ENCODE measurements at places on chromosomes 12 and 14.

DNA sequence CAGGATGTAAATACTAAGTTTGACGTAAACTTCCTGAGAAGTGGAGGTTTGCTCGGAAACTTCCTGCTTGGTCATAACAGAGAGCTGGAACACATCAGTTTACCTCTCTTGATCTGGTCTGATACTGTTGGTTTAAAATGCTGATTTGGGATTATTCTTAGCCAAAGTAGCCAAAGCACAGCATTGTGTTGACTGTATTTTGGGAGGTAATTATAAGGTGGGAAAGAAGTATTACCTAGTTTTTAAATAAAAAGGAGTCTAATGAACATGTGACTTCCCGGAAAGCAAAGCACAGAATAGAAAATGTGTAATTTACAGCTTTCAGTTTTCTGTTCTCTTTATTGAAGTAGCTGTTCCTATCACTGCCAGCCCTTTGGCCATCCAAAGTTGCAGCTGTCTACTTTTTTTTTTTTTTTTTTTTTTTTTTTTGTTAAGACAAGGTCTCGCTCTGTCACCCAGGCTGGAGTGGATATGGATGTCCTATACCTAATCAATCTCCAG is 52.2 kb upstream of the SRP54 start:
- no peak for DNase-seq

DNA sequence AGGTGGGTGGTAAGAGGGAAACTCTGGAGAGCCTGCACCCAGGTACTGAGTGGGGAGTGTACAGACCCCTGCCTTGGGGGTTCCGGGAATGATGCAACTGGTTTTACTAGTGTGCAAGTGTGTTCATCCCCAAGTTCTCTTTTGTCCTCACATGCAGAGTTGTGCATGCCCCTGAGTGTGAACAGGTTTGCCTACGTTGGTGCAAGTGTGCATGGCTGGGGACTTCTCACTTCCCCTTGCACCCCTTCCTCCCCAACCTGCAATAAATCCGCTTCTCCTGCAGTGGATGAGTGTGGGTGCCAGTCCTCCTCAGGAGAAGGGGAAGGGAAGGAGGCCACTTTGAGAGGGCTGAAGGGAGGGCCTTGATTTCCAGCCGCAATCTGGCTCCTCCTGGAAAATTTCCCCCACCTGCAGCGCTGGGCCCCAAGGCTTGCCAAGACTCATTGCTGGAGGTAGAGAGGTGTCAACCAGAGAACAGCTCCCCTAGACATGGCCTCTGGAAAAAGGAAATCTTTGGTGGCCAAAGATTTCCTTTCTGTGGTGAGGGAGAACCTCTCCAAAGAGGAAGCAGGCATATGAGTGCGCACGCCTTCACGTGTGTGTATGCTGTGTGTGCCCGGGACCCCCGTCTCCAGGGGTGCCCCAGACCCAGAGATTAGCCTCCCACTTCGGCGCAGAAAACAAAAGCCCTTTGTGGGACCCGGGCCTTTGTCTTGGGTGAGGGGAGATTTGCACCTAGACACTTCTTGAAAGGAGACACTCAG is 5.5 kb downstream of the AQP2 start:
- no peak for DNase-seq

GRCh38 chr14:25836636-25837035 is 761.2 kb downstream of the NOVA1 start:
- no peak for DNase-seq

GRCh38 chr12:1310653-1311052 is 283.7 kb downstream of the FBXL14 start:
- no peak for DNase-seq

- peak; percentile 93 for DNase-seq
Observed at GRCh38 chr12:49673446-49674317, 33.5 kb downstream of the FMNL3 start.

DNA sequence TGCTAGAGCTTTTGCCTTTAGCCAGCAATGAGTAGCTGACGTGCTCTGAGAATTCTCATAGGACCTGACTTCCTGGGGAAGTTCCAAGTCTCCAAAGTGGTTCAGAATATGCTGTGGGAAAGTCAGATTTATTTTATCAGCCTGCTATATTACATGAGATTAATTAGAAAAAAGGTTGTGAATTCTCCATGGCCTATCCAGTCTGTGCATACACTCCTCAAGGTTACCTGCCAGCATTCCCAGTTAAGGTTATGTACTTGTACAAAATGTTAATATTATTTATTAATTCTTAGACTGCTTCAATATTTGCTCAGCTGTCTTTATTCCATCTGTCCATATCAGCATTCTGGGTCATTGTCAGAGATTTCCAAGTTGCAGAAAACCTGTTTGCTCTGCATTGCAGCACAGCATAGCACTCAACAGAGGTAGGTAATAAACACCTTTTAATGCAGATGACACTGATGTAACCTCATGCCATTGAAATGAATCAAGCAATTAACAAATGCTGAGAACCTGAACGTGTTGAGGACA is 2.7 kb upstream of the SEL1L start:
- no peak for DNase-seq

DNA sequence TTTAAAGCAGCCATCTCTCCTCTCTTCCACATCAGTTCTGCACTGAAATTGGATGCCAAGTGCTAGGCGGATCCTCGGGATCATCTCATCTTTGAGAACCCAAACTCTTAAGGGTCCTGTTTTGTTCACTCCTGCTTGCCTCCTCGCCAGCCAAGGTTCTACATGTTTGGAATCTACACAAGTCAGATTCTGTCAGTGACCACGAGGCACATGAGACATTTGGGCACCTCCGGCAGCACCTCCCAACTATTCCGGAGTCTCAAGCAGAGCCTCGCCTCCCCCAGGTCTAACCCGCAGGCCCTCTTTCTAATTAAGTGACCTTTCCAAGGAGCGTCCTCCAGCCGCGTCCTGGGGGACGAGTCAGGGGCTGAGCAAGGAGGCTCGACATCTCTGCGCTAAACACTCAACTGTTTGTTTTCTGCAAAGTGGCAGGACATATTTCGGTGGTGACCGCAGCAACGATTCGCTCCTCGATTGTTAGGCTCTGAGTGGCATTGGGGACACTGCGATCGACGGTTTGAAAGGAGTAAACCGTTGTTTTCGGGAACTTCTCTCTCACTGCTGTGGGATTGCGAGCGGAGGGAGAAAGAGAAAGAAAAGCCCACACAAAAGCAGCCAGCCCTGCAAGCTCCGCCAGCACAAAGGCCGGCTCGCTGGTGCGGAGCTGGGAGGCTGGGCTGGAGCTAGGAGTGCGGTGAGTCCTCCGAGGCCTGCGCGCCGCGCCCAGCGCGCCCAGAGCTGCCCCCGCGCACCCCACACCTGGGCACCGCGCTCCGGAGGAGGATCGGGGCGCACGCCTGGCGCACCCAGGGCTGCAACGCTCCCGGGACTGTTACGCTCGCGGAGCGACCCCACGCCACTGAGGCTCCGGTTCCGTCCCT is 640 bp downstream of the ARMH4 start:
- DNase-seq, result no peak

DNA sequence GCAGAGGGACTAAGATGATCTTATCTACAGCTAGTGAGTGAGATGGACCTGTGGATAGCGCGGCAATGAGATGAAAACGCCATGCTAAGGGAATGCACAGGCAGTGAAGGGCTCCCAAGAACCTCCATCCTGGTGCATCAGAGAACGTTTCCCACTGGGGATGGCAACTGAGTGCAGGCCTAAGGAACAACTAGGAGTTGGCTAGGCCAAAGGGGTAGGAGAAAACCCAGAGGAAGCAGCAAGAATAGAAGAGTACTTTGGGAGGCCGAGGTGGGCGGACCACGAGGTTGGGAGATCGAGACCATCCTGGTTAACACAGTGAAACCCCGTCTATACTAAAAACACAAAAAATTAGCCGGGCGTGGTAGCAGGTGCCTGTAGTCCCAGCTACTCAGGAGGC is 24.6 kb upstream of the BATF start:
- DNase-seq, result no peak

DNA sequence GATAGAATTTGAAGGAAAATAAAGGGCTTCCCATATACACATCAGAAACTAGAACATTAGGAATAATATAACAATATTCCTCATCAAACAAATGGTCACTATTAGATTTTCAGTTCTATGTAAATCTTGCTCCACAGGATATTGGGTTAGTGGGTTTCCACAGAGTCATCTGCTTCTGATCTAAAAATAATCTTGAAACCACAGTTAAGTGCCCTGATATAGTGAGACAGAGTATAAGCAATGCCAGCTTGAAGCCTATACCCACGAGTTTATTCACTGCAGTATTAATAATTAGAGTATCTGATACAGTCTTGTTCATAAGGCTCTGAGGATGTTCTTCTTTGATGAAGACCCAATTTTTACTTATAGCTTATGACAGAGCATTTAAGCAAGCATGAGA is 74.5 kb upstream of the ATF7IP start:
- no peak for DNase-seq

GRCh38 chr12:66241061-66242043 is 52.3 kb downstream of the IRAK3 start:
- DNase-seq, result peak; percentile 88

DNA sequence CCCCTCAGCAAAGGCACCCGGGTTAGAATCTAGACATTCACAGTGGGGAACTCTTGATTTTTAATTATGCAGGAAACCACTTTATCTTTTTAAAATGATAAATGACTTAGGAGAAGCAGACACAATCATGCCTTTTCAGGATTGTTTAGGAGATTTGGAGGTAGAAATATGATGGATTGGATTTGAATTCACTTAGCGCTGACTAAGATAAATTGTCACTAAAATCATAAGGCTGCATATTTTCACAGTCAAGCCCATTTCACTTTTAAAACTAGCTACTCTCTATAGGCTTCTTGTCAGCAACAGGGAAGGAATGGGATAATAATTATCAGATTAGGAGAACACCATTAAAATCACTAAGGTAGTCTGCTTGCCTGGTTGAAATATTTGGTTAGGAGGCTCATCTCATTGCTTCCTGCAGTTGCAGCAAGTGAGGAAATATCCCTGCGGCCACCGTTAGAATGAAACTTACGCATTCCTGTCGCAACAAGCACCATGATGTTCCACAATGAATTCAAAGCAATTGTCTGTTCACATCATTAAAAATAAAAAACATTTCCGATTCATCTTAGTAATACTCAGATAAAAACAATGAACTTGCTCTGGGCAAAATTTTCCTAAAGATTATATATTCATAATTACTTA is 31.9 kb downstream of the DACT1 start:
- no peak for DNase-seq

DNA sequence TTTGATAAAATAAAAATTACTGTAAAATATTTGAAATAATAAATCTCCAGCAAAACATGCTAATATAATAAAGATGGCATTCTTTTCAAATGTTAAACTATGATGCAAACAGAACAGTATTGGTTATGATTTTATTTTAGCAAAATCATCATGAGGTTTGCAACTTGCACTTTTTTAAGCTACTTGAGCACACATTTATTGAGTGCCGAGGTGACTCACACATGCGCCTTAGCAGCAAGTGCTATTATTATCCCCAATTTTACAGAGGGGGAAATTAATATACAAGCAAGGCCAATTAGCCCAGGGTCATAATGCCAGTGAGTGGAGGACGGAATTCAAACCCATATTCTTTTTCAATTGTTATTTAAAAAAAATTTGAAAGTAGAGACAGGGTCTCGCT is 7.3 kb downstream of the DYRK4 start:
- no peak for DNase-seq

GRCh38 chr14:38110258-38110657 is 97.4 kb upstream of the SSTR1 start:
- DNase-seq, result no peak

DNA sequence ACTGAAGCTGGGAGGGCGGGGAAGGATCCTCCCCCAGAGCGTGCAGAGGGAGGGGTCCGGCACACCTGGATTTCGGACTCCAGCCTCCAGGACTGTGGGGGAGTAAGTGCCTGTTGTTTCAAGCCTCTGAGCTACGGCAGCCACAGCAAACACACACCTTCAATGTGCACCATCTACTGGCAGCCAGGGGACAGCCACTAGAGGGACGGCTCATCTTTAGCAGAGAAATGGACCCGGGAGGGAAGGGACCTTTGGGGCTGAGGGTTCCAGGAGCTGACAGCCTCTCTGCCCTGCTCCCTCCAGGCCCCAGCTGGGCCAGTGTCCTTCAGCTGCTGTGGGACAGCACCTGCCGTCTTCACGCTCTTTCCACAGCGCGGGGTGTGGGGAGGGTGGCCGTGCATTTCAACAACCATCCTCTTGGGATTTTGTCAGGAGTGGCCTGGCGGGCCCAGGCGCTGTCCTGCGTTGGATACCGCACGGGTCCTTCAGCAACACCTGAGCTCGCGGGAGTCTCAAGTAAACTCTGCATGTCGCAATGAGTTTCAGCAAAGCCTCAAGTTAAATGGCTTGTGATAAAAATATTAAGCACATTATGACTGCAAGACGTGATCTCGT is 209.2 kb upstream of the C14orf180 start:
- DNase-seq, result no peak

DNA sequence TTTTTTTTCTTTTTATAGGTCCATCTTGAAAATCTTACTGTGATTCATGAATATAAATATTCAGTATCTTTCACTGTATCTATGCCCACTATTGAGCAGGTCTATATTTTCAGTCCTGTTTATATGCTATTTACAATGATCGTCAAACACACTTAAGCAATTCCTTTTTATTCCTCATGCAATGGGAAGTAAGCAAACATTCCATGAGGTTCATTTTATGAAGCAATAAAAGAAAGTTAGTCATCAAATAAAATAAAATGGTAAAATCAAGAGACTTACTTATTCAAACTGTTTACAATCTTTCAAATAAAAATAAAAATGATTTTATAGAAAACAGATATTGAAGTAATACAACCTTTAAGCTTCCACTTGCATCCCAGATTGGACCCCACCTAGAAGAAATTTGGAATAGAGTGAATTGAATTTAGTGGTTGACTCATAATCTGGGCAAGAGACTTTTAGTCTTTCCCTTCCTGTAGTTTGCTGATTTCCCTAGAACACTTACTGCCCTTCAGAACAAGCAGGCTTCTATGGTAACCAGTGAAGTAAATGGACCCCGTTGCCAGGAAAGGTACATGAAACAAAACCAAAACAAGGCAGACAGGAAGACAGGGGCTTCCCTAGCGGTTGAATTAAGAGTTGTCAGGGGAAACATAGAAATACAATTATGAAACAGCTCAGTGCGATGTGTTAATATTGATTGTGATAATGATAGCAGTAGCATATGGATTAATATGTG is 241.0 kb upstream of the ATP2B1 start:
- DNase-seq, result peak; percentile 68

GRCh38 chr14:74018586-74019407 is at the start of the genes BBOF1 and ENTPD5:
TSS of gene BBOF1 (plus strand) at chr14:74019349. CDS start at chr14:74019479, 130 bp downstream.
TSS of gene ENTPD5 (minus strand) at chr14:74019288. CDS start at chr14:73988102, 31,186 bp downstream.
- peak; percentile 87 for DNase-seq

DNA sequence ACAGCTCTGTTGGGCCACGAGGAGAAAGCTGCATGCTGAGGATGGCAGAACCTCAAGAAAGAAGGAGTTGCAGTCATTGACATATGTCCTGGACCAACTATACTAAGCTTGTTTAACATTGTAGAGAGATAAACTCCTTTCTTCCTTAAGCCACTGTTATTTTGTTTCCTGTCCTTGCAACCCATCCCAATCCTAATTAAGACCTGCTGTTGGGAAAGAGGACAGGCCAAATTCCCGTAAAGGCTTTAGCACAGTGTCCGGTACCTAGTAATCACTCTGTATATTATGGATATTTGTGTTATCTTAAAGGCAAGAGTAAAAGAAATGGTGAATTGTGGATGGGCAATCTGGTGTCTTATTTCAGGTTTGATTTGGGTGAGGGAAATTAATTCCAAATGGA is 53.5 kb upstream of the WSCD2 start:
- DNase-seq, result no peak

GRCh38 chr14:79740066-79740601 is 471.2 kb downstream of the DIO2 start:
- DNase-seq, result no peak

- no peak for DNase-seq
Observed at GRCh38 chr14:68295316-68295816, 475.8 kb downstream of the RAD51B start.

GRCh38 chr12:47721431-47721973 is 3.8 kb downstream of the ENDOU start:
- DNase-seq, result no peak

- no peak for DNase-seq
Observed at GRCh38 chr12:4934407-4935035, 24.8 kb downstream of the KCNA1 start.

Measured in HCEC 1CT (cell line).